ENCODE measurements at places on chromosomes 2 and 18.

GRCh38 chr2:1658394-1659151 lies 85.7 kb downstream of the PXDN start:
- DNase-seq: no peak

DNA sequence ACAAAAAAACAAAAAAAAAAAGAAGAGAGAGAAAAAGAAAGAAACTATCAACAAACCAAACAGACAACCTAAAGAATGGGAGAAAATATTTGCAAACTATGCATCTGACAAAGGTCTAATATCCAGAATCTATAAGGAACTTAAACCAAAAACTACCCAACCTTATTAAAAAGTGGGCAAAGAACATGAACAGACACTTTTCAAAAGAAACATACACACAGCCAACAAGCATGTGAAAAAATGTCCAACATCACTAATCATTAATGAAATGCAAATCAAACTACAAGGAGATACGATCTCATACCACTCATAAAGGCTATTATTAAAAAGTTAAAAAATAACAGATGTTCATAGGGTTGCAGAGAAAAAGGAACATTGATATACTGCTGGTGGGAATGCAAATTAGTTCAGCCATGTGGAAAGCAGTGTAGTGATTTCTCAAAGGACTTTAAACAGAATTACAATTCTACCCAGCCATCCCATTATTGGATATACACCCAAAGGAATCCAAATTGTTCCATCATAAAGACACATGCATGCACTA lies 7.2 kb upstream of the POLE4 start:
- no peak for DNase-seq

GRCh38 chr2:123303731-123304130 lies 721.4 kb upstream of the CNTNAP5 start:
- no peak for DNase-seq

DNA sequence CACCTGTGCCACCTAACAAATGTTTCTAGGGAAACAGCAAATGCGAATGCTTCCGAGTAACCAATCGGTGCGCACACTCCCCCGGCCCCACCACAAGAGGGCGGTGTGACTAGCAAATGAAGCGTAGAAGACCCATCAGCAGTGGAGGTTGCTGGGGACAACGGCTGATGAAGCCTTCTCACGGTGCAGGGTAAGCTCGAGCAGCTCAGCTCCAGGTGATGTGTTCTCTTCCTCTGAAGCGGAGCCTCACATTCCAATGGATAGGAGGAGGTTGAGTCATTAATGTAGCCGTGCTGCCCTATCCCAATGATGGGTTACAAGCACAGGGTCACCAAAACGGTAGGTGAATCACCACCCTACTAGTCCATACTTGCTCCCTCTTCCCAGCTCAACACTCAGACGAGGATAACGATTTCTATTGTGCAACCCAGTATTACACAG lies 127.6 kb upstream of the TWIST2 start:
- no peak for DNase-seq

DNA sequence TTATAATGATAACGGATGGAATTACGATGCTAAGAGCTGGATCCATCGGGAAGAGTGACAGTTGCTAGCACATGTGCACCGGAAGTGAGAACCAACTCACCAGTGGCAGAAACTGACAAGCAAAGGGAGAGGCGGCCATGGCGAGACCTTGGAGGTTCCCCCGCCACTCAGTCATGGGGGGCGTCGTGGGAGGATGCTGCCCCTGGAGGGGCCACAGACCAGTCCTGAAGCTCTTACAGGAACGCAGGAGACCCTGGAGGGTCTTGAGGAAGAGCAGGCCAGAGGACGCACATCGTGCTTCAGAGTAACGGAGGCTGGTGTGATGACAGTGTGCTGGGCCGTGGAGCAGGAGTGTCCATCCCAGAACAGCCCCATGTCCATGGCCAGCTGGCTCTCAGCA lies 53.1 kb upstream of the KCNG2 start:
- no peak for DNase-seq

DNA sequence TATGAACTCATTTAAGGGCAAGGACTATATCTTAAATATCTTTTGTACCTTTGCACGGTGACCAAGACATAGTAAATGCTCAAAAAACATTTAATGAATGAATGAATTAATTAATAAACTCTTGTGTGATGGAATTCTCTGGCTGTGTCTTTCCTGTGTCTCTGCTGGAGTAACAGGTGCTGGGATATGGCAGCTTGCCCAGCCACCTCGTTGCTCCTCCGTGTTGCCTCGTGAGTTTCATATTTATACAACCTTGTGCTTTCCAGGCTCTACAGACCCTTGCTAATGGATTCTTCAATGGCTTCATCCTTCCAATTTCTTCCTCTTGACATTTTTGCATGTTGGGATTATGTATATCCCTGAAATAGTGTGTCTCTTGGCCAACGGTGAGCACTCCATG lies 30.4 kb downstream of the CTAGE1 start:
- DNase-seq: no peak

DNA sequence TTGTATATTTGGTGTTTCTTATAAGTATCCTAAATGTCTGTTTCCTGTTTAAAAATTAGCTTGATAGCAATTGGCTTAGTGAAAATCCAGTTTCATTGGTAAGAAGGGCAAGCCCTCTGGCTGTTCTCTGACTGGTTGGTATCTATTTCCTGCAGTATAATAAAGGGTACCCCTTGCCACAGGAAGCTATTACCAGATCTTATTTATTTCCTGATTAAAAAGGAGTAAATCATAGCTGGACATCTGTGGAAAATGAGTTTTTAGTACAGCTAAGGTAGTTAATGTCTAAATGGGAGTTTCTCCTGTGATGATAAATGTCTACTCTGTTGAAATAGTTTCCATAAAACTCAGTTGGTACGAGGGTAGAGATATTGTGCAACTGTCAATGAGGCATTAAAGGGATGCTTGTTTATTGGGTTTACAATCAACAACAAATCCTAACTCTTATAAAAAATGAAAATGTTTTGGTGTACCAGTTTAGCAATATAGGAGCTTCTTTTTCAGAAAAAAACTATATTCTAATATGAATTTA lies 58.7 kb downstream of the FASTKD2 start:
- no peak for DNase-seq

DNA sequence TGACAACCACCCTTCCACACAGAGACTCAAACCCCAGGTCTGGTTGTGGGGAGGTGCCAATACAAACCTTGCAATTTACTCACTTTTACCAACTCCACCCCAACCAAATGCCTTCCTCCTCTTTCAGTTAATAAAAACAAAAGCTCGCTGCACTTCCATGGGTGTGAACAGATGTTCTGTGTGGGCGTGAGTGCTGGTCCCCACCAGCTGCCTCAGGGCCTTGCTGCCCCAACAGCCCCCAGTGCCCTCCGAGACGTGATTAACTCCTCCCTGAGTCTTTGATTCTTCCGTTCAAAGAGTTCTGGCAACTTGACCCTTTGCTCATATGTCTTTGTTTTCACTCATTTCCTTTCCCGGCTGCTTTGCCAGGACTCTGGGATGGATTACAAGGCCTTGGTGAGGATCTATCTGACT lies 258.9 kb upstream of the CXCR4 start:
- no peak for DNase-seq

DNA sequence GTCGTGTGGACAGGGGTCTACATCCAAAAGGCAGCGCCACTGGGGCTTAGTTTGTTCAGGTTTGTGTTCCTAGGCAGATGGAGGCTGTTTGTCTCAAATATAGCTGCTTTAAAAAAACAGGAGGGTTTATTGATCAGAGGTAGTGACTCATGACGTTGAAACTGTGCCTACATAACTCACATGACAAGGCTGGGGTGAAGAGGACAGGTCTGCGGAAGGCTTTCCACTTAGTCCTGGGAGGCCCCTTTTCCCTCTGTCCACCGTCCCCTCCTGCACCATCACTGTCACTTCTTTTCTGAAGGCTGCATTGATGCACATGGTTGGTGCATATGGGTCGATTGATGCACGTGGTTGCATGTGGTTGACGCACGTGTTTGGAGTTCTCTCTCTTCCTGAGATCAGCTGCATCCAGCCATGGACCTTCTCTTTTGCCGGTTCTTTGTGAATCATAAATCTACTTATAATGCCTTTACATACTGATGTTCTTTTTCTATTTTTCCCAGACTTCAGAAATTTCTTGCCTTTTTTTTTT lies 10.9 kb downstream of the SH3RF3 start:
- no peak for DNase-seq

GRCh38 chr18:75607701-75608100 lies 180.2 kb upstream of the SMIM21 start:
- DNase-seq: peak; percentile 34

DNA sequence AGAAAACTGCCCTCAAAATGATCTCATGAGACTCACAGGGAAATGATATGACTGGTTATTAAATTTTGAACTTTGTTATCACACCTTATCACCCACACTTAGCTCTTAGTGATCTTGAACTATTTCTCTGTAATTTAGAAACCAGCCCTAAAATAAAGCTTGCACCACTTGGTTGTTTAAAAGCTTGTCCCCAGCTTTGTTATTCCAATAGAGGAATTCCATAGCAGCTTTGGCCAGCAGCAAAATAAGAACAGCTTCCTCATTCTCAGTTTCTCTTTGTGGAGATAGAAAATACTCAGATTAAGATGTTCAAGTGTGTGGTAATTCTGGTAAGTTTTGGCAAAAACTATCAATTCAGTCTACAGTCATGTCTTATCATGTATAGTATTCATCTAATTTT lies 54.4 kb upstream of the CCDC68 start:
- DNase-seq: no peak
